Urothelium cell line (cell line): ENCODE measurements at places on chromosomes 5 and 9.

- no peak for DNase-seq
Measured at GRCh38 chr9:136140046-136140445, 21.4 kb upstream of the TMEM250 start.

DNA sequence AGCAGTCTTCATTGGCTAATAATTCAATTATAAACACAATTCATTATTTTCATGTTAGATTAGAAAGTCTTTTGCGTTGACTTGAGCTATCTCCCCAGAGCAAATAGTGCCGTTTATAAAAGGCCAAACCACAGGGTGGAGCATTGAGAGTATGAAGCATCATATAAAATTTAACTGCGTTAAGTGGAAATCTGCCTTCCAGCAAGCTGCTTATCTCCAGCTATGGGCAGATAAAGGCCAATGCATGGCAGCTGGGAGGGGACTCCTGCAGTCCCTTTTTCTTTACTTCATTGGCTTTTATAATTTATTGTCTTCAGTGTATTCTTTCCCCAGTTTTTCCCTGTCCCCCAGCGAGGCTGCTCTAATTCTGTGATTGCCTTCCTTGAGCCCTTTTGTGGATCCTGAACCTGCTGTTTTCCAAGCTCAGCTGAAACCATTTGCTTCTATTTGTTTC is 113.7 kb downstream of the TMEM232 start:
- DNase-seq, result no peak

GRCh38 chr5:176371621-176372539 is 6.6 kb downstream of the ARL10 start:
- no peak for DNase-seq

- DNase-seq, result no peak
Measured at GRCh38 chr9:10633785-10634184, 21.0 kb upstream of the PTPRD start.

DNA sequence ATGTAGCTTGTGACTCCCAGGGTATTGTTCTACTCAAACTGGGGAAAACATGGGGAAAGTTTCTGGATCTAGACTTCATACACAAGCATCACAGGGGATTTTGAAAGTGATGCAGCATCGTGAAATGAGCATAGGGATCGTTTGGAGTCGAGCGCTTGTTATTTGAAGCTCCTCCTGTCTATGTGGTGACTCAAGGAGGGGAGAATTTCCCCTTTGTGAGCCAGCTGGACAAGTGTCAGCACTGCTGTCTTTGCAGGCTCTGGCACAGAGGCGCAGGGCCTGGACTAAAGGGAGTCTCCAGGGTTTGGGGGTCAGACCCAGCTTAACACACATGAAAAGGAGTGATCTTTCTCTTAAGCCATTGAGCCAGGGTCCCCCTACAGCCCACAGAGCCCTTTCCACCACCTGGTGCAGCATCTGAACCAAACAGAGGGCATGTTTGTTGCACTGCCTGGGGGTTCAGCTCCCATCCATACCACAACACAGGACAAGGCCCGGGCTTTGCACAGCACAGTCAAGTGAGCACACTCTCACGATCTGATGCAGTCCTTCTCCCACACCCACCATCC is 51.0 kb downstream of the IRF1 start:
- no peak for DNase-seq
